SK-MEL-5 (cell line): ENCODE measurements at places on chromosomes 2 and 18. TPM values are rescaled to one million over a fixed set of nuclear protein-coding genes. Genes with fewer than 3 reads are reported as not detected.

- DNase-seq = no peak
These were observed 56.8 kb downstream of the SCG2 start for GRCh38 chr2:223545406-223545805.

DNA sequence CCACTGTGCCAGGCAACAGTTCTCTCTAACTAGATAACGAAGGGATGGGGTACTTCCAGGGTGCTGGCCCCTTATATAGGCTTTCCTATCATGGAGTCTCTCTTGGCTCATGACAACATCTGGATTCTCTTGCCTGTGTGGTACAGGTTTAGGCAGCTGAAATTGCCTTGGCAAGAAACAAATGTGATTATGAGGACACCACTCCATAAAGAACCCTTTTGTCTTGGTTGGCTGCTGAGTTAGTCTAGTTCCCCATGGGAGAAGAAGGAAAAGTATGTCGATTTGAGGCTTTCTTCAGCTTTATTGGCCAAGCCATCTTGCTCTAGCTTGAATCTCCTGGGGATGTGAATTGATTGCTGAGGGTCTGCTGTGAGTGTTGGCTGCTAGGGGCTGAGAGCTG, 76.3 kb upstream of the ZCCHC2 start:
- peak; percentile 66 for DNase-seq

DNA sequence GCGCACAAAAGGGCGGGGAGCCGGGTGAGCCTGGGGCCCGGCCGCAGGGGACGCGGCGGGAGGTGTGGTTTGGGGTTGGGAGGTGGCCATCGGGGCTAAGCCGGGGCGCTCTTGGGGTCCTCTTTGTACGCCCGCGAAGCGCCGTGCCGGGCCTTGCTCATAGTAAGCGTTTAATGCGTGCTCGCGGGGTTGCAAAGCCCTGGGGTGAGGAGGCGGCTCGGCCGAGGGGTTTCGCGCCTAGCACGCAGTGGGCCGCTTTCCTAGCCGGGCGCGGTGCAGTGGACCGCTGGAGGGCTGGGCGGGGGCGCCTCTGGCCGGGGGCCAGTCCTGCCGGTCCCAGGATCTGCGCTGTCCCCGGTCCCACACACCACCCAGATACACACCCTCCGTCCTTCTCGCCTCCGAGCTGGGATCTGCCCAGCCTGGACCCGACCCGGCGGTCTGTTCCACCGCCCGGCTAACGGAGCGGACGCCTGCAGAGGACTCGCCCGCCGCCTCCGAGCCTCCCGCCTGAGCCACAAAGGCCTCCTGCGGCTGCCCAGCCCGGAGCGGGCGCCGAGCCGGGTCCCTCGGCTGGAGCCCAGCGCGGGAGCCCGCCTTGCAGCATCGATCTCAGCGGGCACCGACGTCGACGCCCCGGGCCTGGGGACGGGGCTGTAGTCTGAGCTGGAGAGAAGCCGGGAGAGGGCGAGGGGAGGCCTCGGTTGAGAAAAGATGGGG, 564 bp downstream of the DPYSL5 start:
- DNase-seq = no peak

DNA sequence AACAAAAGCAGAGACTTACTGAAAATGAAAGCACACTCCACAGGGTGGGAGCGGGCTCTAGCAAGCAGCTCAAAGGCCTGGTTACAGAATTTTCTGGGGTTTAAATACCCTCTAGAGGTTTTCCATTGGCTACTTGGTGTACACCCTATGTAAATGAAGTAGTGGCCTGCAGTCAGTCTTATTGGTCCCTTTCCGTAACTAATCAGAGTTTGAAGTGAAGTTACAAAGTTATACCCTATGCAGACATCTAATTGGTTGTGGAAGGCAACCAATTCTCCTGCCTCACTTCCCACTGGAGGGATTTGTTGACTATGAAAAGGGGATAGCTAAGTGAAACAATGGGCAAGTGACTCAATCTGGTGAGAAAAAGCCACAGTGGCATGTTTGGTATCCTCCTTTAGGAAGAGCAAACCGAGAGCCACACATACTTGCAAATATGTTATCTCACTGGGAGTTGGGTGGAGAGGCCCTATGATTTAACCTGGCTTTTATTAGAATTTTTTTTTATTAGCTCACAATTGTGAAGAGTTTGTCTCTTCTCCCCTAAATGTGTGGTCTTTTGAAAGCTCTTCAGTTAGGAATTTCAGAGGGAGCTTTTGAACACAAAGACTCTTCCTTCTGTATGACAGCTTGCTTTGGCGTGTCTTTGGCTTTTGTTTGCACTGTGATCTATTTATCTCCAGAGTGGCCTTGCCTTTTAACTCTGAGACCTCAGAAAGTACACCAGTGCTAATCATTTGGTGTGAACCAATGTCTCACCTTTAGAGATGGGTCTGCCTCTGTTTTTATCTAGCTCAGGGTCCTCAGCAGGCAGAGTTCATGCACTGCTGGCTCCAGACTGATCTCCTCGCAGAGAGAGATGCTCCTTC, 69.6 kb downstream of the MAP4K4 start:
- DNase-seq = peak; percentile 36

GRCh38 chr2:27081984-27082772, 3.8 kb downstream of the EMILIN1 start:
- DNase-seq = no peak

GRCh38 chr2:156585457-156585856, 149.3 kb downstream of the GPD2 start:
- DNase-seq = no peak

- DNase-seq = no peak
These were observed 4.0 kb downstream of the SLC4A3 start for GRCh38 chr2:219631406-219631891.

DNA sequence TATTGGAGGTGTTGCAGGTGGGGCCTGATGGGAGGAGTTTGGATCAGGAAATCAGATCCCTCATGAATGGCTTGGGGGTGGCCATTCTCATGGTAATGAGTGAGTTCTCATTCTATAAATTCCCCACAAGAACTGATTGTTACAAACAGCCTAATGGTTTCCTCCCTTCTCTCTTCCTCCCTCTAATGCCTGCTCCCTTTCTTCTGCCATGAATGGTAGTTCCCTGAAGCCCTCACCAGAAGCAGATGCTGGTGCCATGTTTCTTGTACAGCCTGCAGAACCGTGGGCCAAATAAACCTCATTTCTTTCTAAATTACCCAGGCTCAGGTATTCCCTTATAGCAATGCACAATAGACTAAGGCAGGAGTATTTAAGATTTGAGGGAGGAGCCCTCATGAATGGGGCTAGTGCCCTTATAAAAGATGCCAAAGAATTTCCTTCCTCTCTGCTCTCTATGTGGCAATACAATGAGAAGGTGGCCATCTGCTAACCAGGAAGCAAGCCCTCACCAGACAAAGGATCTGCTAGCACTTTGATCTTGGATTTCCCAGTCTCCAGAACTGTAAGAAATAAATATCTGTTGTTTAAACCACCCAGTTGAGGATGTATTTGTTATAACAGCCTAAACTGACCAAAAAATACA, 251.8 kb downstream of the ZEB2 start:
- no peak for DNase-seq

DNA sequence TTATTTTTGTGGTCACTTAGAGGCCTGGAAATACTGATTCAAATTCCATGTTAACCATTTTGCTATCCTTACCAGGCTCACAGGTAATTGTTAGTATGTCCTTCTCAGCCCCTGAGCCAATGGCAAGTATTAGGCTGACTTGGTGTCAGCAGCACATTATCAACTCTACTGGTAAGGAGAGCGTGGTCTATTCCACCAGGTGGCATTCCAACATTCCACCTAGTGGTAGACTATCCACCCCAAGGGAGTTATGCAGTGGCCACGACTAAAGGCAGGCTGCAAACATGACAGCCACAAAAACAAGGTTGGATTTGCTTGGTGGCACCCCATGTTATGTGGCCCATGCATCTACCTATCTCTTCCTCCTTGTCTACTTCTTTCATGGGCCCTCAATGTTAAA, 31.8 kb upstream of the GCC2 start:
- peak; percentile 22 for DNase-seq

DNA sequence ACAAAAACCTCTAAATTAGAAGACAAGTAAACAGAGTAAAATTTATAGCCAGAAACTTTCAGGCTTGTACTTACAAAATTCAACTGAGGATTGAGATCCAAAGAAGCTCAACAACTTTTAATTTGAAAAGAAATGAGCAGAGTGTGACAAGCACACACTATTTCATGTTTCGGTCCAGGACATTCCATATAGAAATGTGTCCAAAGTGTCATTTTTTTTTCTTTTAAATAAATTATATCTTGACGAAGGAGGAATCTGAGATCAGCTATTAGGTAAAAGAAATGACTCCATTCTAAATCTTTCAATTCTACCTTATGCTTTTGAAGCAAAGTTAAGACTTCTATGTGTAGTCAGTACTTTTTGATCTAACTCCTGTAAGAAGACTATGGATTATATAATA, 4.6 kb downstream of the FN1 start:
- DNase-seq = no peak

GRCh38 chr18:38250971-38251370, 685.4 kb upstream of the CELF4 start:
- no peak for DNase-seq

ZSWIM2 gene
- not detected in 2 replicates for total RNA-seq

ABCB11 gene
- total RNA-seq = 0.03 TPM in 1 of 2 replicates, not detected in the other

POTEJ gene
- total RNA-seq = not detected in 2 replicates

OR6B2 gene
- not detected in 2 replicates for total RNA-seq

ACYP2 gene
- total RNA-seq = 2.6 and 5.0 TPM in 2 replicates

GULP1 gene
- total RNA-seq = 34.6 and 38.9 TPM in 2 replicates

MBD5 gene
- total RNA-seq = 5.2 and 5.5 TPM in 2 replicates

FMNL2 gene
- 50.8 and 57.5 TPM in 2 replicates for total RNA-seq
